ENCODE measurements at places on chromosomes 1 and 21. TPM values are rescaled to one million over a fixed set of nuclear protein-coding genes. Genes with fewer than 3 reads are reported as not detected.

Gene PPIAL4G
- not detected for polyA plus RNA-seq

Gene LCE3E
- not detected for polyA plus RNA-seq

Gene SF3B4
- 54.0 TPM for polyA plus RNA-seq

- no peak for DNase-seq
Observed at GRCh38 chr1:192577145-192578140, 1.9 kb downstream of the RGS1 start.

GRCh38 chr1:40625076-40625475 lies 40.4 kb downstream of the RIMS3 start:
- DNase-seq = no peak

DNA sequence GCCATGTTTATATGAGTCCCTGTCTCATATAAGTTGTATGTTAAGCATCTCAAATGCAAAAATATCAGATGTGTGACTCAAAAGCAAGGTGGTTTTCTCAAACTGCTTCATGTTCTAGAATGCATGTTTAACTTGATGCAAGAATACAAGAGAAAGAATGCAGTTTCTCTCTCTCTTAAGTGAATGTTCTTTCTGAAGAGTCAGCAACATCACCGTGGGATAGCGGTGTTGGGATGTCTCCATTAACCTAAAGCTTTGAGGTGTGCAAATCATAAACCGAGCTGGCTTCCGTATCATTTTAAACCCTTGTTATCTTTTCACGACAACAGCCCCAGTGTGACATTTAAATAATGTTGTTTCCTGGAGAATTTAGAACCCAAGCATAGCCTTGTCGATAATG lies 48.4 kb upstream of the TARBP1 start:
- no peak for DNase-seq

All from urinary bladder (tissue), 4 donors.